ENCODE measurements at places on chromosomes 12 and 14. TPM values are rescaled to one million over a fixed set of nuclear protein-coding genes. Genes with fewer than 3 reads are reported as not detected.

Gene CLEC9A
- not detected for total RNA-seq

Gene NINJ2
- total RNA-seq = not detected

Gene NOS1
- total RNA-seq = not detected

Gene TMEM229B
- total RNA-seq = 2.9 TPM

Gene SERPINA5
- 0.33 TPM for total RNA-seq

Gene HOXC12
- 6.0 TPM for total RNA-seq

Gene RPL36AL
- total RNA-seq = 377 TPM

Gene FAM90A1
- 0.17 TPM for total RNA-seq

Gene PSME1
- 208 TPM for total RNA-seq

Gene KLRG1
- 0.12 TPM for total RNA-seq

Gene LRP1-AS
- total RNA-seq = not detected

Gene CLECL1
- not detected for total RNA-seq

Gene DLGAP5
- 171 TPM for total RNA-seq

Gene CMKLR1
- 0.51 TPM for total RNA-seq

Gene EMC9
- 25.4 TPM for total RNA-seq

Gene ZDHHC22
- not detected for total RNA-seq

Gene OR4E2
- not detected for total RNA-seq

Gene PZP
- total RNA-seq = not detected

Gene CLEC14A
- total RNA-seq = not detected

Gene USP15
- total RNA-seq = 42.6 TPM

Gene ERP27
- not detected for total RNA-seq

Gene RD3L
- total RNA-seq = not detected

Gene GLI1
- total RNA-seq = 0.57 TPM

Gene ARHGEF40
- total RNA-seq = 86.1 TPM

Gene VWF
- not detected for total RNA-seq

Gene TMTC1
- 6.7 TPM for total RNA-seq

Gene KCNK10
- total RNA-seq = 0.63 TPM
